Activated CD4-positive, alpha-beta T cell treated with anti-CD3 and anti-CD28 coated beads, Interleukin-2, Interleukin-4, amounts not matched to agents 100 ng/mL and 50 ng/mL, durations not matched to agents 16 hours and 8 hours (primary cell): ENCODE measurements at places on chromosomes 1 and 21.

- DNase-seq: no peak
Observed at GRCh38 chr1:232678185-232678886, 48.4 kb upstream of the SIPA1L2 start.

DNA sequence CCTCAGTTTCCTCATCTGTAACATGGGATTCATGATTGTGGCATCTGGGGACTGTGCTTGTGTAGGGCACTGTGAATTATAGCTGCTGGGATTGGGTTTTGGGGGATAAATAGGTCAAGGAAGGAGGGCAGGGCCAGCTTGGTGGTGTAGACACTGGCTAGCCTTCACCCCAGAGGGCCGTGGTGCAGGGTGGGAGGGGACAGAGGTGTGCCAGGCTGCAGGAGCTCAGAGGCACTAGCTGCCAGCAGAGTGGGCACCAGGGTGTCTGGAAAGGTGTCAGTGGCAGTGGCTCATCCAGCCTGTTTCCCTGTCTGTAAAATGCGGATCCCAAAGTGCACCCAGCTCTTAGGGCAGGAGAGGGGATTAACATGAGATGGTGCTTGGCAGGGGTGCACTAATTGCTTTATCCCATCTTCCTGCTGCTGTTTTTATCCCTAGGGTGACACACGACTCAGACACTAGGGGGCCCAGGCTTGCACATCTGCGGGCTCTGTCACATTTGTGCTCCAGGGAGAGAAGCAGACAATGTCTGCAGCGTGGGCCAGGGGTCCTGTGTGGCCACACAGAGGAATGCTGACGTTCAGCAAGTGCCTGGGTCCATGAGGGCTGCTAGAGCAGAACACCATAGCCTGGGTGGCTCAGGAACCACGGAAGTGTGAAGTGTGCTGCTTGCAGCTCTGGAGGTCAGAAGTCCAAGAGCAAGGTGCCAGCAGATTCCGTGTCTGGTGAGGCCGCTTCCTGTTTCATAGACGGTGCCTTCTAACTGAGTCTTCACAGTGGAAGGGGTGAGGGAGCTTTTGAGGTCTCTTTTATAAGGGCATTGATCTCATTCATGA, 19.3 kb downstream of the OBSCN start:
- DNase-seq: no peak

- no peak for DNase-seq
Observed at GRCh38 chr1:226209307-226210059, 14.0 kb upstream of the MIXL1 start.

GRCh38 chr1:155649676-155650075, 38.9 kb downstream of the YY1AP1 start:
- DNase-seq: no peak

- DNase-seq: no peak
Observed at GRCh38 chr1:220652995-220653394, 37.2 kb upstream of the C1orf115 start.

GRCh38 chr1:209652873-209653401, 712 bp upstream of the LAMB3 start:
- no peak for DNase-seq

- no peak for DNase-seq
Observed at GRCh38 chr1:87204921-87205320, 123.8 kb upstream of the LMO4 start.

GRCh38 chr1:78223417-78224215, 177.8 kb downstream of the GIPC2 start:
- no peak for DNase-seq

DNA sequence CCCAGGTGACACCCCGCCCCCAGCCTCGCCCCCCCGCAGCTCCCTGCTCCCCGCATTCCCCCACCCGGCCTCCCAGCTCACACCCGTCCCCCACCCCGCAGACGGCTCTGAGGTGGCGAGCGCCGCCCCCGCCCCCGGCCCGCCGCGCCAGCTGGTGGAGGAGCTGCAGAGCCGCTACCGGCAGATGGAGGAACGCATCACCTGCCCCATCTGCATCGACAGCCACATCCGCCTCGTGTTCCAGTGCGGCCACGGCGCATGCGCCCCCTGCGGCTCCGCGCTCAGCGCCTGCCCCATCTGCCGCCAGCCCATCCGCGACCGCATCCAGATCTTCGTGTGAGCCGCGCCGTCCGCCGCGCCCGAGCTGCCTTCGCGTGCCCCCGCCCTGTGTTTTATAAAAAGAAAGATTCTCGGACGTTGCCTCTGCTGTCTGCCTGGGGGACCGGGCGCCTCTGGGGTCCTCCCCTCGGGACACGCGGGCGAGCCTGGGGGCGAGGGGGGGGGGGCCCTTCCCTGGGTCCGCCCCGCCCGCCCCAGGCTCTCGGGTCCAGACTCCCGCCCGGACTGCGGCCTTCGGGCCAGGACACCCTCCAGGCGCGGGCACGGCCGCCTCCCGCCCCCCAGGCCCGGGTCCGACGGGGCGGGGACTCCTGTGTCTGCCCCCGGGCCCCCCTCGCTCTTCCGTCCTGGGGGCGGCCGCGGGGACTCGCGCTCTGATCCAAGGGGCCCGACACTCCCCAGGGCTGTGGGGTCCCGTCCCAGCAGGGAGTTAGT, 1.6 kb upstream of the MMP23B start:
- peak; percentile 94 for DNase-seq

DNA sequence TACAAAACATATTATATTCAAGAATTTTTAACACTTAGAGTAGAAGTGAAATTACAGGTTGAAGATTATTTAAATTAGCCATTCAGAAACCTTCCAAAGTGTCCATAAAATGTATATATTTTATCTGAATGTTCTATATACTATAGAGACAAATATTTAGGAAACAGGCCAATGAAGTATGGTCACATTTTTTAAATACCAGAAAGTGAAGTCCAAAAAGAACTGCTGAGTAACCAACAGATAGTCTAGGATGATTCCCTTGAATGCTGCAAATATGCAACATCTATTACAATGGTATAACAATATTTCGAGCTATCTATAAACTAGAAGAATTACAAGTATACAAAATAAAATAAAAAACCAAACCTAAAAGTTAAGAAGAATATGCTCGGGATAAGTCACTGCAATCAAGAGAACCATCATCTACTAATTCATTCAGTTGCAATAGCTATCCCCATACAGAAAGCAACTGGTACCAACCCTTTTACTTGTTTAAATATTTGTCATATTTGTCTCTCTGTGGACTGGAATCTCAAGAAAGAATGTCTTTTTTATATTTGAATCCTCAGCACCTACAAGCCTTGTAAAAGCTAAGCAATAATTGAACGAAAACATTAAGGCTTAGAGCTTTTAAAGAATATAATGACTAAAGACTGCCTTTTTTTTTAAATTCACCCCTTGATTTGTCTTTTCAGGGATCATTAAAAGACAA, 8.1 kb downstream of the ODF2L start:
- no peak for DNase-seq

- DNase-seq: no peak
Observed at GRCh38 chr1:7343882-7344281, 427.2 kb upstream of the VAMP3 start.

DNA sequence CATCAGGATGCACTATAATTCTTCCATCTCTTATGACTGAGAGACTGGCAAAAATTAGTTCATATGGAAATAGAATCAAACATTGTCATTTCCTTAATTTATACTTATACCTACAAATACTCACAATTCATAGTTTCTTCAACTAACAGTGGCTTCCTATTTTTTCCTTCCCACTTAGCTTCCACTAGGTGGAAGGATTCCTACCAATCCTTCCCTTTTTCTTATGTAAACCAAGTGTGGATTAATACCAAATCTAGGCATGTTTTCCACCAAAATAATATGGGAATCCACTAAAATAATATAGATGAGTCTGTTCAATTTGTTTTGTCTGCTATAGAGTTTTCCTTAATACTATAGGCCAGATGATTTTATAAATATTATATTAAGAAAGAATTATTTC, 1537.1 kb downstream of the PLA2G4A start:
- DNase-seq: no peak

DNA sequence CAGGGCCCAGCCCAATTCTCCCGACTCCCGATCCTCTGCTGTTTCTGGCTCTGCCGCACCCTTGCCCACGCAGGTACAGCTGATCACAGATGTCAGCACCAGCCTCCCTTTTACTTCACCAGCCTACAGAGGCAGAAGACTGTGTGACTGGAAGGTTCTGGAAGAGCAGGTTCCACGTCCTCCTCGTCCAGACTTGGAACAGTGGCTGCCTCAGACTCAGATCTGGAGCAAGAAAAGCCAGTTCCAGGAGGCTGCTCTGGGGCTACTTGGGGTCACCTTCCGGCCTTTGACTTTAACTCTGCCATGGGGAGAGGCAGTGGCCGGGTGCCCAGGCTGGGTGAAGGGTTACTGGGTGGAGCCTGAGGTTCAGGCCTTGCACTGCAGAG, 16.1 kb upstream of the KLHDC7A start:
- DNase-seq: no peak

DNA sequence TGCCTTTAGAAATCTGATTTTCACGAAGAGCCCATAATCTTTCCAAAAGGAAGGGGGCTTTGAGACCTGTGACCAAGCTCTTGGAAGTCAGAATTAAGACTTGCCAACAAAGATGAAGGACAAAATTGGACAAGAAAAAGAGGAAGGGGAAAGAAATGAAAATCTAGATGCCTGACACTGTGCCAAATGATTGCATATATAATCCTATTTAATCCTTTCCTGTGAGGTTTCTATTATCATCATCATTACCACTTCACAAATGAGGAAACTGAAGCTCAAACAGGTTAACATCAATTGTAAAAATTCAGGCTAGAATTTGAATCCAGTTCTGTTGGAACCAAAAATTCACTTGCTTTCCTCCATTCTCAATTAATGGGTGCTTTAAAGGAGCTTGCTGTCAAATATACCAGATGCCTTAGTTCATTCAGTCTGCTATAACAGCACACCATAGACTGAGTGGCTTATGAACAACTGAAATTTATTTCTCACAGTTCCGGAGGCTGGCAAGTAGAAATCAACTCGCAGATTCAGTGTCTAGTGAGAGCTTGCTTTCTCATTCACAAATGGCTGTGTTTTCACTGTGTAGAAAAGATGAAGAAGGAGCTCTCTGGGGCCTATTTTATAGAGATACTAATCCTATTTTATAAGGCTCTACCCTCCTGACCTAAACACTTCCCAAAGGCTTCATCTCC, 197.5 kb upstream of the ST6GALNAC5 start:
- DNase-seq: no peak

DNA sequence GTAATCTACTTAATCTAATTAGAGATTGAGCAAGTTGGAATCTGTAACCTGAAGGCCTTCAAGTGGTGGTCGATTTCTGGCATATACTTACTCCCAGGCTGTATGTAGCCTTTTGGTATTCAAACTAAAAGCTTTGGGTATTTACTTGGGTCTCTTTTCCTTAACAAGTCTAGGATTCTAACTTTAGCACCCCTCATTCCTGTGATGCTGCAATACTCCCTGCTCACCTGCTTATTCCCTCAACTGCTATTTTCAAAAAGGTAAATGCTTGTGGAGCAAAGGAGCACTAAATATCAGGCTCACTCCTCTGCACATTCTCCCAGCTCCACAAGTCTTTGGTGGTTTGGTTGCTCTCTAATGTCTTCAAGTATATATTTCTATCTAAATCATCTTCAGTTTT, 68.0 kb upstream of the CYYR1 start:
- no peak for DNase-seq

GRCh38 chr1:111856411-111857185, 100.9 kb downstream of the DDX20 start:
- DNase-seq: no peak

DNA sequence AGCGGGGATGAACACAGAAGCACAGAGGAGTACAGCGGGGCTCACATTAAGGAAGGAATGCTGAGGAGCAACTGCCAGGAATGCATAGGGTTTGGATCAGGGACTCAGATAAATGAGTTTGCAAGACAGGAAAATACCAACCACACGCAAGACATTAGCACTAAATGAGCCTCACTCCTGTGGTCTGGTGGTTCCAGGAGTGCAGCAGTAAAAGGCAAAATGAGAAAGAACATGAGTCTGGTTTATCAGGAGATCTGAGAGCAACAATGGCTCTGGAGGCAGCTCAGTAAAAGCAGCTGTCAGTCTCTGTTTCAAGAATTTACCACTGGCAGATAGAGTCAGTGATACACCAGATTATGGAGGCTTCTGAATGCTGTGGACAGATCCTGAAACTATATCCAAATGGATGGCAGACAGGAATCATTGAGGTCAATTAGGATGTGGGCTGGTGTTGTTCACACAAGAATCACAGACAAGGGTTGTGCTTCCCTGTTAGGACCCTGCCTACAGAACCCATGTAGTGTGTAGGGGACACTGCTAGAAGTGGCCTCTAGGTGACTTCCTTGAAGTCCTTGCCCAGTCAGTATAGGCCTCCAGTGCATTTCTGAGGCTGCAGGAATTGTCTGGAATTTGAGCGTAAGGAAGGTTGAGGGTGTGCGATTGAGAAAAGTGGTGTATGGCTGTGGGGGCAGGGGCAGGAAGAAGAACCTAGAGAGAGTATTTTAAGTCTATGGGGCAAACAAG, 50.3 kb downstream of the CASQ2 start:
- DNase-seq: no peak

GRCh38 chr1:17293681-17294425, 14.1 kb upstream of the PADI4 start:
- no peak for DNase-seq

DNA sequence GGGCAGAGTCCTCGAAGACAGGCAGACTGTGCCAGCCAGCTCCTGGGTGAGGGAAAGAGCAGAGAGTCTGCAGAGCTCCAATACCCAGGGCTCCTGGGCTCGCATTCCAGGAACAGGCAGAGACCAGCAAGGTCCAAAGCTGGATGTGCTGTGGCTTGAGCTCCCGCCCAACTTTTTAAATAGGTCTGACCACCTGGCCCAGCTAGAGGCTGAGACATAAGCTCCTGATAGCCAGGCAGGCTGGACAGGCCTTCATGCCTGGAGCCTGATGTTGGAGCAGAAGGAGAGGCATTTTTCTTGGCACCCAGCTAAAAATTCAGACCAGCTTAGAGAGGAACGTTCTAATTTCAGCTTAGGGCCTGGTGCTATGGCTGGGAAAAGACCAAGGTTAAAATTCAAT, 178.4 kb upstream of the TMEM51 start:
- no peak for DNase-seq

- no peak for DNase-seq
Observed at GRCh38 chr1:220886470-220887201, 7.4 kb downstream of the HLX start.

DNA sequence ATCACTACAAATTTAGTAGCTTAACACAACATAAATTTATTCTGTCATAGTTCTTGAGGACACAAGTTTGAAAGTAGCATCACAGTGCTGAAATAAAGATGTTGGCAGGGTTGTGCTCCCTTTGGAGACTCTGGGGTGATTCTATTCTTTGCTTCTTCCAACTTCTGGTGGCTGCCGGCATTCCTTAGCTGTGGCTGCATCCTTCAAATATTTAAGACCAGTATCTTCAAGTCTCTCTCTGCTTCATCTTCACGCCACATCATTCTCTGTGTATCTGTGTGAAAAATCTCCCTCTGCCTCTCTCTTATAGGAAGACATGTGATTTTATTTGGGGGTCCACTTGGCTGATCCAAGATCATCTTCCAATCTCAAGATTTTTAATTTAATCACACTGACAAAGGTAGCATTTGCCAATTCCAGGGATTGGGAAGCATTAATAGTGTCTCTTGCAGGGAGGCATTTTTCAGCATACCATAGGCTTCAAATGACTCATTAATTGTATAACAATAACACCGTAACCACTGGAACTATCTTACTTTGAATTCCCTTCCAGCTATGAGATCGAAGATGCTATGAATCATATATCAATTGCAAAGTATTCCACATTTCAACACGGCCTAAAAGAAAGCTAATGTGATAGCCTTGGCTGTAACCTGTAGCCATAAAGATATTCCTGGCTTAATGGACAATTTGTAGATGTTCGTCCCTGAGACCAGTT, 74.6 kb downstream of the DPT start:
- DNase-seq: no peak

- DNase-seq: no peak
Observed at GRCh38 chr1:219143735-219144134, 29.9 kb upstream of the LYPLAL1 start.

- DNase-seq: no peak
Observed at GRCh38 chr1:186465946-186466345, 5.0 kb upstream of the PDC start.
